Hypothalamus (tissue), 51 donors: ENCODE measurements at places on chromosomes 1 and 21.

- DNase-seq: no peak
These were observed 359.9 kb downstream of the PCP4 start for GRCh38 chr21:40227096-40227495.

GRCh38 chr1:178388418-178389145 lies 108.2 kb downstream of the CLEC20A start:
- DNase-seq: no peak

DNA sequence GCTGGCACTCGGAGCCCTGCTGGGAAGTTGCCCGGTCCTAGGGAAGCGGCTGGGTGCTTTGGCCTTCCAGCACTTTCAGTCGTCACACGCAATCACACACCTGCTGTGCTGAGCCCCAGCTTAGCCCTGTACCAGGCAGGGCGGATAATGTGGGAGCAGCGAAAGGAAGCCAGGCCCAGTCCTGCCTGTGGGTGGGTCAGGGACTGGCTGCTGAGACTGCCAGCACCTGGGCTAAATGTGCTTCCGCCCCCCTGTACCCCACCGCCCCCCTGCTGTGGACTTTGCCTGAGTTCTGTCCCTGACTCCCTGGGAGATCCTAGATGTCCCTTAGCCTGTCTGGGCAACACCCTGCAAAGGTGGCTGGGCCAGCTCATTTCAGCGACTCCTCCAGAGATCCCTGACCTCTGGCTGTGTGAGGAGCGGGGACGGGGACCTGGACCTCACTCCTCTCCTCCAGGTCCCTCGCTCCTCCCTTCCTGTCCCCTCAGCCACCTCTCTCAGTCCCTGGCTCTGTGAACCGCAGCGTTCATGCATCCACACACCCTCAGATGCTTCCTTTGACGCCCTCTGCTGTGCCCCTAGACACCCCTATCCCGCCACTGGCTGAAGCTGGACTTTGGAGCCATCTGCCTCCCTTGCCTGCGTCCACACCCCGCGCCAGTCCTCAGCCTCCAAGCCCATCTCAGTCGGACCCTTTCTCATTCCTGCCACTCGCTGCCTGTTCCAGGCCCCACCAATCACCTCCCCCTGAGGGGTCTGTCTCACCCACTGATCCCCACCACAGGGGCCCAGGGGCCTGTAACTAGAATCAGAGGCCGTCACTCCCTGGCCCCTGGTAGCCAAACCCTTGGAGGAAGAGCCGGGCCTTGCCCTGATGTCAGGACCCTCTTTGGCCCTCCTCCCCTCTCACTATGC lies 1.4 kb downstream of the MMEL1 start:
- DNase-seq: no peak

GRCh38 chr1:201831371-201831770 lies 2.4 kb downstream of the IPO9 start:
- no peak for DNase-seq

GRCh38 chr21:17397703-17398102 lies 115.1 kb upstream of the CXADR start:
- no peak for DNase-seq

GRCh38 chr1:27935721-27936120 lies 921 bp downstream of the SMPDL3B start:
- DNase-seq: no peak

DNA sequence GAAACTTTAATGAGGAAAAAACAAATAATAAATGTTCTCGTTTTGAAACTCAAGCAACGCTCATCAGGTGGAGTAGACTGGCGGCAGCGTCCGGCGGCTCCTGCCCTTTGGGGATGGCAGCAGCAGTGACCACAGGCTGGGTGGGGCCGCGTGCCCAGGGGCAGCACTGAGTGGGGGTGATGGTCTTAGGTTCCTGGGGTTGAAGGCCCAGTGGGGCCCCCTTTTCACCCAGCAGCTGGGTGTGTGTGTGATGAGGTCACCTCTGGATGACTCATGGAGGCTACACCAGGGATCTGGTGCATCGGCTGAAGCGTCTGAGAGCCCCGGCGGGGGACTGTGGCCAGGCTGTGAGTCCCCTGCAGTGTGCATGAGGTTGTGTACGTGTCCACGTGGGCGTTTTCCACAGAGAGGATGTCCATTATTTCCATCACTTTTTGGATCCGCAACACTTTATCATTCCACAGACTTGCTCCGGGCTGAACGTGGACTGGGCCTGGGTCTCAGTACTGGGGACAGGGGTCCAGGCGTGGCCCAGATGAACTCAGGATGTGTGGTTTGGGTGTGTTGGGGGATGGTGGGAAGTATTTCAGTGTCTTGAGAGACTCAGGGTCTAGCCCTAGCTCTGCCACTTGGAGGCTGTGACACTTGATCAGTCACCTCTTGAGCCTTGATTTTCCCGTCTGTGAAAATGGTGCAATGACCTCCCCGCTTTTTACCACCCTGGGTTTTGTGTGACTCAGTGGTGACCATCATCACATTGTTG lies 25.6 kb downstream of the LDLRAP1 start:
- no peak for DNase-seq

DNA sequence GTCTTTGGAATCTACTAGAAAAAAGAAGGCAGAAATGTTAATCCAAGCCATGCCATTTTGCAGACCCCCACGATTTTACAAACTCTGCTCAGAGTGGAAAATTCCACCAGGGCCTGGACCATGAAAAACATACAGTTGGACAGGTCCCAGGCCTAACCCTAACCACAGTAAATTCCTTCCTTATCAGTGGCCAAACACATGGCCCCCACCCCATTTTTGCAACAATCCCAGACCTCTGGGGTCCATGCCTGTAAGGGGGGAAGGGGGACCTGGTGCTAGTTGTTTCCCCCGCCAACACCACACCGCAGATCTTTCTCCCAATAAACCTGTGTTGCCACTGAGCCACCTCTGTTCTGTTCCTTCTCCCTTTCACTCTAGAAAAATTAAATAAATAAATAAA lies 1352.7 kb downstream of the AMY1C start:
- DNase-seq: no peak

- DNase-seq: no peak
These were observed 94.7 kb upstream of the WARS2 start for GRCh38 chr1:119235120-119235519.

- DNase-seq: no peak
These were observed 385.1 kb downstream of the LMX1A start for GRCh38 chr1:164971391-164971790.

GRCh38 chr1:82125866-82126265 lies 325.1 kb downstream of the ADGRL2 start:
- DNase-seq: no peak

DNA sequence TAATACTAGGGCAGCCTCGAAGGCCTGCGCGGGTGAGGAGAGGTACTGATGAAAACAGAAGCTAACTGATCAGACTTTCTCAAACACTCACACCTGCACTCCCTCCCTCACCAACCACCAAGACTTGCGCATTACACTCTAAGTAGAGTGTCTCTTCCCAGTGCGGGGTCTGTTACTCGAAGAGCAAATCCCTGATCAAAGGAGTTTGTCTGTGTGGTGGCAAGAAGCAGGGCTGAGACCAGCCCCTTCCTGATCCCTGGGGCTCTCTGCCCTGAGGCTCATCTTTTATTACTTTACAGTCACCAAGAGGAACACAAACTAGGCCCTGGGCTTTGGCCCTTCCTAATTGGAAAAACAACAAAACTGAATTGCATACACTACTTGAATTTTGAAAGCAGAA lies 19.5 kb upstream of the TSNAX start:
- DNase-seq: no peak

- DNase-seq: no peak
These were observed 5.8 kb upstream of the LRRC8D start for GRCh38 chr1:89815040-89815439.

GRCh38 chr1:107142666-107143065 lies 1.8 kb downstream of the NTNG1 start:
- DNase-seq: no peak

DNA sequence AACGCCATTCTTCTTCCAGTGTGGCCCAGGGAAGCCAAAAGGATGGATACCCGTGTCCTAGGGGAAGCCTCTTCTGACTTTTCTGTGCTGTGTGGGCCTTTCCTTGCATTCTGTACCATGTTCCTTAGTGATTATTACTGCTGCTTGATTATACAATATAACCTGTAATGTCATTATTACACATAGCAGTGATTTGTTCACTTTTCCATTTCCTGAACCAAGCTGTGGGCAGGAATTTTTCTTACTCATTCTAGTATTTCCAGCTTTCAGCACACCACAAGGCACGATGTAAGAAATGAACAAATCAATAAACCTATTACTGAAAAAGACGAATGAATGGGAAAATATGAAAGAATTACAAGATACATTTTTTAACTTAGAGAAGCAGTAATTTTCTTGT lies 8.4 kb upstream of the USP33 start:
- no peak for DNase-seq

DNA sequence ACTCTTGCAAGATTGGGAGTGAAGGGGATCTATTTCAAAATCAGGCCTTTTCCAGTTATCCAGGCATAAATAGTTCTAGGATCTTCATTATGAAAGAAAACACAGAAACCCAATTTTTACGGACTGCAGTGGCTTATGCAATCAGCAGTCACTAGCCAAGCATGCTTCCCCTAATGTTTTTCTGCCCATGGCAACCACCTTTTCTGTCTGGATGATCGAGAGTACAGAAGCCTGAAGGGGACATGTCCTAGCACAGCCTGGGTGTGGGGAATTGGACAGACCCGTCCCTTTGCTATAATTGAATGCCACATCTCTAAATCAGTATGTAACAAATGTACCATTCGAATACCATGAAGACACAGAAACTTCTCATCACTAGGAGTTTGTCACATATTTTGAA lies 29.8 kb upstream of the NCAM2 start:
- no peak for DNase-seq

DNA sequence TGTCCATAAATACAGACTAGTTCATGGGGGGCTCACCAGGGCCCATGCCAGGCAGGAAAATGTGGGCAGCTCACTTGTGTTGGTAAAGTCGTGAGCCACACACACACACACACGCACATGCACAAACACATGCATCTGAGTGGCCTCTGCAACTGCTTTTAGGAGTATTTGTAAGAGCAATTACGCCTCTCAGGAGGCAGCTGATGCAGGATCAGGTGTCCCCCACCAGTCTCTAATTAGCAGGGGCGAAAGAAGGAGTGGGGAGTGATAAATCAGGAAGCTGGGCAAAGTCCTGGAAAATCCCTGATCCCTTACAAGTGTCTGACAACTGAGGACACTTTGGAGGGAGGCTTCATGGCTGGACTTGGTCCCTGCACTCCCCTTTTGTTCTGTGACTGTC lies 5.7 kb upstream of the IVL start:
- DNase-seq: no peak

DNA sequence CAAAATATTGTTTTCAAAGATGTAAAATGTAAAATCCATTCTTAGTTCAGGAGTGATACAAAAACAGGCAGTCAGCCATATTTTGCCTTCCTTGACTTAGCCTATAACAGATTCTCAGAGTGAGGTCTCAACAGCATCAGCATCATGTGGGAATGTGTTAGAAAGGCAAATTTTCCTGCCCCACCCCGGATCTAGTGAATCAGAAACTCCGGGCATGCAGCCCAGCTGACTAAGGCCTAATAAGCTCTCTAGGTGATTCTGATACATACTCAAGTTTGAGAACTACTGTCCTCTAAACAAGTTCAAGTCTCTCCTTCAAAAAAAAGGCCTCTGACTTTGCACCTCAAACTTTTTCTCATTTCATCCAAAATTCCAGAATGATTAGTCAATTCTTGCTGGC lies 46.9 kb upstream of the PRRC2C start:
- no peak for DNase-seq

DNA sequence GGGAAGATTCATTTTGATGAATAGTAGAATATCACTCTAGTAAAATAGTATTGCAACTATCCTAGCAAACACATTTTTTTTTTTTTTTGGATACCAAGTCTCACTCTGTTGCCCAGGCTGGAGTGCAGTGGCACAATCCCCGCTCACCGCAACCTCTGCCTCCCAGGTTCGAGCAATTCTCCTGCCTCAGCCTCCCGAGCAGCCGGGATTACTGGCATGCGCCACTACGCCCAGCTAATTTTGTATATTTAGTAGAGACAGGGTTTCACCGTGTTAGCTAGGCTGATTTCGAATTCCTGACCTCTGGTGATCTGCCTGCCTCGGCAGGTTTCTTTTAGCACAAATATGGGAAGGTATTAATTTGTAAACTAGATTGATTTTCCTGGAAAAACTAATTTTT lies 33.8 kb downstream of the KCTD3 start:
- no peak for DNase-seq

GRCh38 chr1:16226490-16227179 lies 10.3 kb downstream of the CPLANE2 start:
- no peak for DNase-seq

GRCh38 chr1:239538239-239538988 lies 152.0 kb downstream of the CHRM3 start:
- no peak for DNase-seq

DNA sequence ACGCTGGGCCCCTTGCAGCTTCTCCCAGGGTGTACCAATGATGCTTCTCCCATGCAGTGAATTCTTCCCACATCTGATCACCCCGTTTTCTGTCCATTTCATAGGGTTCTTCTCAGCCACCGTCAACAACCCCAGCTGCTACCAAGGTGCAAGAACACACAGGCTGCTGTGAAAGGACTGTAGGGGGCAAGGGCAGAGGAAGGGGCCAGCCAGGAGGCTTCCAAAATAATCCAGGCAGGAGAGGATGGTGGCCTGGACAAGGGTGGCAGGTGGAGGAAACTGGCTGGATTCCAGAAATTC lies 113.3 kb upstream of the WNT4 start:
- no peak for DNase-seq

- no peak for DNase-seq
These were observed 65.2 kb upstream of the ABCG1 start for GRCh38 chr21:42153746-42154145.

DNA sequence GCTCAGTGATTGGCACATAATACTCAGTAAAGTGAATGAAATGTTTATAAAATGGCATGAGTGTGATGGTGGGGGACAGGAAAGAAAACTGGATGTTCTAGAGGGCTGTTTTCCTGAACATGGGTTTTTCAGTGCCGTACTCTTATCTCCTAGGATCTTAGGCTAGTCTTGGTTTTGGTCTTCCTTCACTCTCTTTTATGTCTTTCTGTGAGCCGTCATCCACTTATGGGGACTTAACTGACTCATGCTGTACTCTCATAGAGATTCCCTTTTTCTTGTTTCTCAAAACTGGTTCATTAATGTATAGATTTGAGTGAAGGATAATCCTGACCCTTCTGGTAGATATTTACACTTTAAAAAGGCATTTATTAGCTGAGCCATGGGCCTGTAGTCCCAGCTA lies 16.6 kb downstream of the AGO3 start:
- no peak for DNase-seq

GRCh38 chr1:153677718-153678518 lies 570 bp upstream of the NPR1 start:
- DNase-seq: no peak

GRCh38 chr1:151680826-151681225 lies 35.8 kb downstream of the CELF3 start:
- DNase-seq: no peak
